ENCODE measurements at places on chromosomes 3 and 15.

DNA sequence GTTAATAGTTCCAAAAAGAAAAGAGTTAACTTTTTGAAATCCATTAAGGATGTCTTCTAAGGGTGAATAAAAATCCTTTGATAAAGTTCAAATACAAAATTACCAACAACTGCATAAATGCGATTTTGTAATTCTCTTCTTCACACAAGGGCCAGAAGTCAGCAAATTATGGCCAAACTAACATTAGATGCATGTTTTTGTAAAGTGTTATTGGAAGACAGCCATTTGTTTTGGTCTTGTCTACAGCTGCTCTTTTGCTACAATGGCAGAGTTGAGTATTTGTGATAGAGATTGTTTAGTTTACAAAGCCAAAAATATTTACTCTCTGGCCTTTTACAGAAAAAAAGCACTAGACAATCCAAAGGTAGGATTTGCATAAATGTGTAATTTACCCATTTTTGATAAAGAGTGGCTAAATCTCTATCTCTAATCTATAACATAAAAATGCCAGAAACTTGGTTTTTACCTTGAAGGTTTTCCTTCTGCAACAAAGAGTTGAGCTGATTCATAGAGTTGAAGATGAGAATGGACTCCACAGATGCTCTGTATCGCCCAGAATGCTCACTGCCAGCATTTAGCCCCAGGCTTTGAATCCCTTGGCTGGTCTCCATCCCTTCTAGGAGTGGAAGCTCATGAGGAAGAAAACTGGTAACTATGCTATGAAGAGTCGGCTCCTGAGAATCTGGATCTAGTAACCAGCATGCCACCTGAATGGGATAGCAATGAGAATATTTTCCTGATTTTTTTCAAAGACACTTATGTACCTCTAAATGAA is 64.5 kb downstream of the POLQ start:
- no peak for DNase-seq

- DNase-seq, result no peak
Observed at GRCh38 chr3:110869736-110870135, 201.9 kb upstream of the NECTIN3 start.

DNA sequence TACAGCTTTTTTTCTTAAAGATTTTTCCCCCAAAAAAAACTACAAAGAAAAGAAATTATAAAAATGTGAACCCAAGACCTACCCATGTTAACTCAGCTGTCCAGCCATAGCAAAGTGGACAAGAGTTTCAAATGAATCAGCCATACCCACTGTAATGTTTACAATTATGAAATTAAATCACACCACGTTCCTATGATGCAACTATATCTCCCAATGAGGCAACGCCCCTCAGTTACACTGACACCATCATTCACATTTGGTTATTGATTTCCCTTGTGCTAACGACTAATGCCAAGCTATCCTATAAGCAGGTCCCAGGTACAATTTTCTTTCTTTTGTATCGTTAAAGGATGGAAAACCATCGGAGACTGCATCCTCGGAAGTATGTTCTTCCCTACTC is 115.1 kb upstream of the ICE2 start:
- DNase-seq, result no peak

DNA sequence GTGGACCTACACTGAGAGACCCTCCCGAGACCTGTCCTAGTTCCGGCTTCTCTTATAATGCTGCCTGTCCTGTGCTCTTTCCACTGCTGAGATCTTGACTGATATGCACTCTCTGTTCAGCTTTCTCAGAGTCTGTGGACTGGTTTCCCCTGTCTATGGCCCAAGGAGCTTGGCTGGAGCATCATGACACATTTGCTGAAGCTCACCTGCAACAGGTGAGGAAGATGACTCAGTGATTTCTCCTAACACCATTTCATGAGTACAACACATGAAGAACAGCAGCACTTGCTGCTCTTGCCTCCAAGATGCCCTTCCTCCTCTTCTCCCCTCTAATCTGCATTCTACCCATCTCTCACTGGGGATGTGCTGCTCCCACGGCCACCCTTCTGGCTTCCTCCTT is 92.1 kb downstream of the DUT start:
- DNase-seq, result no peak

- DNase-seq, result peak; percentile 95
Observed at GRCh38 chr3:84601303-84601702, 357.5 kb upstream of the CADM2 start.

All from NCI-H524 (cell line).